ENCODE measurements at places on chromosomes 11 and 22.

- DNase-seq: no peak
Observed at GRCh38 chr11:75347781-75348566, 3.5 kb downstream of the ARRB1 start.

- DNase-seq: no peak
Observed at GRCh38 chr11:86021377-86021776, 47.5 kb downstream of the PICALM start.

- DNase-seq: no peak
Observed at GRCh38 chr11:89235976-89236375, 58.3 kb downstream of the TYR start.

GRCh38 chr22:36921309-36922104, 8.1 kb downstream of the CSF2RB start:
- no peak for DNase-seq

Data from activated gamma-delta T cell treated with anti-CD3 and anti-CD28 coated beads, Interleukin-2, amount 50 U/mL, for 16 hours (primary cell).